ENCODE measurements at places on chromosomes 13 and 19.

- no peak for DNase-seq
Observed at GRCh38 chr19:30090476-30090875, 148.4 kb downstream of the URI1 start.

DNA sequence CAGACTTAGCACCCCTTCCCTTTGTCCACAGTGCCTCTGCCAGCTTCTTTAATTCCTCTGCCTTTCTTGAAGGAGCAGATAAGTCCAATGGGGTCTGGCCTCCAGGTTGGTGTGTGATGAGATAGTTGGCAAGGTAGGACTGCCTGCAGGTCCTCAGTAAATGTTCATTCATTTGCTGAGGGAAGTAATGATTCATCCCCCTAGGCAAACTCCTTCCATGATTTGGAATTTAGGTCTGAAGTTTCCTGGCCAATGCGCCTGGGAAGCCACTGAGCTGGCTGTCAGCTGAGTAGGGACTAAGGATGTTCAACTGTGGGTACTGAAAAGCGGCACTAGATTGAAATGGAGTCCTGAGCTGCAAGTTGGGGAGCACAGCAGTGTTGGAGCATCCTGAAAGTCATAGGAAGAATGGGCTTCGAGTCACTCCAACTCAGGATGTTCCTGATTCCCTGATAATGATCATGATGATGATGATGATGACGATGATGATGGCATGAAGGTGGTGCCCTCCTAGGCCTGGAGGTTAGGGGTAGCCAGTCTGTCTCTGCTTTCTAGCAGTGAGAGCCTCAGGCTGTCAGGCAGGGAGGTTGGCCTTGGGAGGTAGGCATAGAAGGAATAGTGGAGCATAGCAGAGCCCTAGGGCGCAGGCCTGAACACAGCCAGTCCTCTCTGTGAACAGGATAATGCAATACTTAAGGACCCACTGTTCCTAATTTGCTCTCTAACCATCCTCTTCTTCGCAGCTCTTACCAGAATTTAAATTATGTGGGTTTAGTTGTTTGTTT, 44.7 kb downstream of the COL4A2 start:
- no peak for DNase-seq

DNA sequence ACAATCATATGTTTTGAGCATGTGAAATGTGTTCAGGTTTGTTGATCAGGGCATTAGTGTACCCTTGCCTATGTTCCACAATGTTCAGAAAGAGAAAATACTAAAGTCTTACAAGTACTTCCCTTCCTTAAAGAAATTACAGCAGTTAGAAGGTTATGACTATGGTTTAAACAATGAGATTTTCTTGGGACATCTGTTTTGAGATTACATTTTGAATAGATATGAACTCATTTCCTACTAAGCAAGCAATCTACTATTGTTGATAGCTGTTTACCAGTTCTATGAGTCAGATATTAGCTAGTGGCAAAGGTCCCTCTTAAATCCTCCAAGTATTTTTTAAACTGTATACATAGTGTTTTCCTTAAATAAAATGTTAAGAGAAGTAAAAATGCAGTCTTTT, 241.3 kb downstream of the DACH1 start:
- DNase-seq: no peak

- no peak for DNase-seq
Observed at GRCh38 chr19:46748325-46749109, 2.3 kb upstream of the STRN4 start.

- DNase-seq: no peak
Observed at GRCh38 chr19:41861116-41861768, 1.2 kb downstream of the RPS19 start.

Measured in right renal cortex interstitium (tissue), 3 donors.